ENCODE measurements at places on chromosomes 13 and 19. TPM values are rescaled to one million over a fixed set of nuclear protein-coding genes. Genes with fewer than 3 reads are reported as not detected.
A peak's percentile ranks its signal among the peaks of the same experiment; 100 is the strongest.

DNA sequence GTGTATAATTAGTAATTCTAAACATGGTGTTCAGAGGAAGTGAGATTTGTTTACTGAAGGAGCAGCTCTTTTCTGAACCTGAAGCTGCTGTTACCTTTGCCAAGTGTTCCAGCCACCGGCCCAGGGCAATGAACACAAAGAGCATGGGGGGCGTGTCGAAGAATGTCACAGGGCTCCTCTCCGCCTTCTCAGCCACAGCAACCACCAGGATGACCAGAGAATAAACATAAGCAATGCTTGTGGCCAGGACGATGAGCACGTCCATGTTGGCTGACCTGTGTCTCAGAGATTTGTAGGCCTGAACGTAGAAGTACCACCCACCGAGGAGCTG lies 53.1 kb downstream of the ATP7B start:
- no peak for DNase-seq

The DHRS12 gene
- 22.6 TPM for total RNA-seq

The FAM83E gene
- total RNA-seq = 8.0 TPM

The KLK12 gene
- not detected for total RNA-seq

DNA sequence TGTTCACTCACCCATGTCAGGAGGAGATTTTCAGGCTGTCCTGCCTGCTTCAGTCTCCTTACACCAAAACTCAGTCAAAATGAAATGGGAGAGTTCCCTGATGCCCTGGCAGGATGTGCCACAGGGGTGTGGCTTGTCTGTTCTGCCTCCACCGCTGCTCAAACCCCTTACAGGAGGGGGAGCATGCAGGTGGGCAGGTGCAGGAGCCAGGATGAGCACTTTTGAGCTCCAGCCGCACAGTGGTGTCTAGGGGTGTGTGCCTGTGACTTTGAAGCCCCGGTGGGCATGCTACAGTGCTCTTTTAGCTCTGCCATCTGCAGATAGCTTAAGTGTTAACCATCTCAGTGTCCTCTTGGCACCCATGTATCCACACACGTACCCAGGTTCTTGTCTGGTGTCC lies 71.9 kb upstream of the IPO5 start:
- no peak for DNase-seq

DNA sequence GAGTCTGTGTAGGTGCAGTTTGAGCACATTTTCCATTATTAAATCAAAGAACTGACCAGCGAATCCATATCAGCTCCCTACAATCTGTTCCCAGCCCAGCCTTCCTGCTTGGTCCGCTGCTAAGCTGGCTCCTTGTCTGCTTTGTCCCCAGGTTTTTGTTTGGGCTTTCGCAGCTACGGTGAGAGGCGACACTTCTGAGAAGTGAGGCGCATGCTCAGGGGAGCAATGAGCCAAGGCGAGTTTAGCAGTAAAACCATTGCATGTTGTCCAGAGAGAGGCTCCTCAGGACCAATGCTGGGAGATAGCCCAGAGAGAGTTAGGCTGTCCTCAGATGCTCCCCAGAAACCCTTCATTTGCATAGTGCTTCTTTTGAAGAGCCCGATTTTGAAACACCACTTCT lies 162.0 kb downstream of the ITGBL1 start:
- DNase-seq = no peak

The SIAH3 gene
- total RNA-seq = 3.9 TPM

The PODNL1 gene
- not detected for total RNA-seq

The POU4F1 gene
- total RNA-seq = not detected

- no peak for DNase-seq
These were observed 12.4 kb upstream of the PDCD2L start for GRCh38 chr19:34391813-34392212.

The IGFL4 gene
- not detected for total RNA-seq

DNA sequence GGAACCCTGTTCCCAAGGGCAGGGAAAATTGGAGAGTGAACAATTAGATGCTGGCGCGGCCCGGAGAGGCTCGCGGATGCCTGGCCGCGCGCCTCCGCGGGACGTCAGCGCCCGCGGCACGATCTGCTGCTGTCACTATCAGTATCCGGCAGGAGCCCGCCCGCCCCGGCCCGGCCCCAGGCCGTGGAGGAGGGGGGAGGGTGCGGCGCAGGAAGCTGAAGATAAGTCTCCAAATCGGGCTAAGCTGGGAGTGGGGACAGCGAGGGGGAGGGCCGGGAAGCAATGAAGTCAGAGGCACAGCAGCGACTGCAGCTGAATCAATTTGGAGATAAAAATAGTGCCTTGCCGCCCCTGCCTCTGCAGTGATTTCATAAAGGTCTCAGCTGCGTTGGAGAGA lies 441.5 kb upstream of the KLF12 start:
- peak; percentile 47 for DNase-seq
